ENCODE measurements at places on chromosomes 12 and 14. TPM values are rescaled to one million over a fixed set of nuclear protein-coding genes. Genes with fewer than 3 reads are reported as not detected.

C3AR1 gene
- 0.24 TPM for total RNA-seq

DNA sequence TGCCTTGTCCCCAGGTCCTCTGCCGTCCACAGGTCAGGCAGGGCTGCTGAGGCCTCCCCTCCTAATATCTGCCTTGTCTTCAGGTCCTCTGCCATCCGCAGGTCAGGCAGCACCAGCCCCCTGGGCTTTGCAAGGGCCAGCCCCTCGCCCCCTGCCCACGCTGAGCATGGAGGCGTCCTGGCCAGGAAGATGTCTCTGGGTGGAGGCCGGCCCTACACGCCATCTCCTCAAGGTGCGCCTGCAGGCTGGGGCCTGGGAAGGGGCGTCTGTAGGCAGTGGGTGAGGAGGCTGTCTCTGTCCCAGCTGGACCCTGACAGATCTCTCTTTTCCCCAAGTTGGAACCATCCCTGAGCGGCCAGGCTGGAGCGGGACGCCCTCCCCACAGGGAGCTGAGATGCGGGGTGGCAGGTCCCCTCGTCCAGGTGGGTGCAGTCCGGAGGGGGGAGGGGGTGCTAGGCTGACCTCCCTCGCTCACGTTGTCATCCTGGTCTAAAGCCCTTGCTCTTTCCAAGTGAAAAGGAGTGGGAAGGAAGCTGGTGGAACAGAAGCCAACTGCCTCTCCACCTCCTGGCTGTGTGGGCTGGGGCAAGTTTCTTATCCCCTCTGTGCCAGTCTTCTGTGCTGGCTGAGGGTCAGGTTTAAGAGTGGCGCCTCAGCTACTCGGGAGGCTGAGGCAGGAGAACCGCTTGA, 13.9 kb upstream of the PUS1 start:
- no peaks in the 10 kb centered on the region for H3K27me3 ChIP-seq
- H3K4me3 ChIP-seq: no peak overlapping the region
- H3K36me3 ChIP-seq: no peaks in the 10 kb centered on the region
- no peak overlapping the region for H3K27ac ChIP-seq

DNA sequence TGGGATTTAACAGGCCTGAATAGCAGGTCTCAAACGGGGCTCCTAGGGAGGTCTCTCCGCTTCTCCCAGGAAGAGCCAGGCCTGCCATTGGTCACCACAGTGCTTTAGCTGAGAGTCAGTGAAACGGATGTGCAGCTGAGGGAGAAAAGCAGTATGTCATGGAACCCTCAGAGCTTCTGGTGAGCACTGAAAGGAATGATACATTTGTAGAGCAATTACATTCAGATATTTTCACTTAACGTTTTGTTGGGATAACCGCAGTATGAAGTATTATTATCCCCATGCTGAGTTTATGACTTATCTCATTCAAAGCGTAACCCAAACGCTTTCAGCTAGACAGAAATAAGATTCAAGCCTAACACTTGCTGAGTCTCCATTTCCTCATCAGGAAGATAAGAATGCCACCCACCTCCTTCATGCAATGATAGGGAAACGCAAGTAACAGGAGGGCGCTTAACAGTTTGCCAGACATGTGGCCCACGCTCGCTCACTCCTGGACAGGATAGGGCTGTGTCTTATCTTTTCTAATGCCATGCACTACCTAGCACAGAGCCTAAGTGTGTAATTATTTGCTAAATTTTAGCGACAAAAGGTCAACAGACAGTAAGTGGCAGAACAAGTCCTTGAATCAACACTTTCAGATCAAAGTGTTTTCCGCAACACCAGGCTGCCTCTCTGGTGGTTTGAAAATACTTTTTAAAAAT, 28.2 kb downstream of the DAD1 start:
- no peak overlapping the region for H3K27ac ChIP-seq
- H3K27me3 ChIP-seq: no peaks in the 10 kb centered on the region
- DNase-seq: no peak
- peaks cover 1% of the 10 kb centered on the region for H3K36me3 ChIP-seq

- H3K4me3 ChIP-seq: no peak overlapping the region
- peaks cover 24% of the 10 kb centered on the region for H3K4me1 ChIP-seq
- H3K27ac ChIP-seq: no peak overlapping the region
- H3K36me3 ChIP-seq: no peaks in the 10 kb centered on the region
- no peak for DNase-seq
Measured at GRCh38 chr14:75067212-75067611, 2.2 kb upstream of the ZC2HC1C start.

DNA sequence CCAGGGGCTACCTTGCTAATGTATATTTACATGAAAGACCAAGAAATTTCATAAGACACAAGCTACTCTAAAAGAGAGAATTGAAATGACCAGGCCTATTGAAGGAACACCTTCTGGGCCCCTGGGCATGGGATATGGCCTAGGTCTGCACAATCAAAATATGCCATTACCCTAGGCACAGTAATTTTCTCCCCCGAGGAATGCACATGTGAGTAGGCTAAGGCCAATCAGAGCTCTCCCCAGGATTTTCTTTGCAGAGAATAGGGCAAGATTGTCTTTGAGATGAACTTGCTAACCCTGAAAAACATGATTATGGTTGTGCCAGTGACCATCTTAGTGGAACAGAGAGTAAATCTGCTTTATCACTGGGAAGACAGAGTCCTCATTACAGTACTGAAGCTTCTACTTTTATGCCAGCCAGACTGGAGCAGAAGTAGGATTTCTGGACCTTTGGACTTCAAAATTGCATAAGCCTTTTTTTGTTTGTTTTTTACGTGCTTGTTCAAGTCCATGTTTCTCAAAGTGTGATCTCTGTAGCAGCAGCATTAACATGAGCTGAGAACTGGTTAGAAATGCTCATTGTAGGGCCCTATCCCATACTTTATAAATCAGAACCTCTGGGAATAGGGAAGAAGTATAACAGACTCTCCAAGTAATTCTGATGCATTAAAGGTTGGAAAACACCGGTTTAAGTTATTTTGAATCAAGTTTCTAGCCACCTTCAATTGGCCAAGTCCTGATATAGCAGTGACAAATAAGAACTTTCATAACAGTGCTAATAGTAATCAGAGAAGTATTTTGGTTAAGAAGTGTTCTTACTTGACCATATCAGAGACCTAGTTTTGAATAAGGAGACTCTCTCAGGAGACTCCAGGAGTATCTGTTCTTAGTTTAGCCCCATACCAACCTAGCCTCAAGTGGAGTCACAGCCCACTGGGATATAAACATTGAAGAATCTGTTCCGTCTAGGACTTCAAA, 112.9 kb downstream of the LMO3 start:
- no peak overlapping the region for H3K4me3 ChIP-seq
- no peaks in the 10 kb centered on the region for H3K27me3 ChIP-seq
- DNase-seq: no peak
- H3K4me1 ChIP-seq: no peaks in the 10 kb centered on the region
